Left cardiac atrium (tissue), 4 donors: ENCODE measurements at places on chromosomes 16 and 17. TPM values are rescaled to one million over a fixed set of nuclear protein-coding genes. Genes with fewer than 3 reads are reported as not detected.
A peak's percentile ranks its signal among the peaks of the same experiment; 100 is the strongest.

The RBBP6 gene
- 39.4 TPM for total RNA-seq

The SLFN12L gene
- total RNA-seq = 1.0 TPM

The PDP2 gene
- 6.8 TPM for total RNA-seq

The TP53TG3B gene
- not detected for total RNA-seq

The ADAD2 gene
- not detected for total RNA-seq

The SPNS2 gene
- 23.4 TPM for total RNA-seq

The SEZ6L2 gene
- 0.82 TPM for total RNA-seq

The CAMTA2 gene
- total RNA-seq = 35.5 TPM

The GDPD1 gene
- total RNA-seq = 2.0 TPM

- no peak for DNase-seq
Measured at GRCh38 chr17:27919079-27919478, 25.9 kb upstream of the LYRM9 start.

DNA sequence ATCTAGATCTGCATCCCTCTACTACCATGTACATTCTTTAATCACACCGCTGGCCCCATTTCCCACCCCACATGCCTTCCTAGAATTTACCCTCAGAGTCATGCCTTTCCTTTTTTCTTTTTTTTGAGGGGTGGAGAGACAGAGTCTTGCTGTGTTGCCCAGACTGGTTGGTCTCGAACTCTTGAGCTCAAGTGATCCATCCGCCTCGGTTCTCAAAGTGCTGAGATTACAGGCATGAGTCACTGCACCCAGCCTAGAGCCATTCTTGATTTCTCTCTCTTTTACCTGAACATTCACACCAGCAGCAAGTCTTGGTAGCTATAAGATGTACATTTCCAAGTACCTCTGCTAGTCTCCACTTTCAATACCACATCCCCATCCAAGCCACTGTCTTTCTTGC lies 2.1 kb downstream of the PAGR1 start:
- no peak for DNase-seq

DNA sequence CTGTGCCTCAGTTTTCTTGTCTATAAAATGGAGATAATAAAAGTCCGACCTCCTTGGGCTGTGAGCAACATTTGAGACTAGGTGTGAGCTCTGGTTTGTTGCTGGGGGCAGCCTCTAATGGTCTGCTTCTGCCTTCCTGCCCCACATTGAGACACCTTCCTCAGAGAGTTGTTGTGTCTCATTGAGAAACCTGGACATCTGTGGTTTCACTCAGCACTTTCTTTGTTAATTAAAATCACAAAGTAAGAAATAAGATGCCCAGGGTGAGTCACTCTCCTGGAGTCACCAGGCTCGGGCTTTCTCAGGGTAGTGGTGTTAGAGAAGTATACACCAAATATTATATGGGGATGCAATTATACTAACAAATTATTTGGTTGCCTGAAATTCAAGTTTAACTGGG lies 389.2 kb upstream of the SALL1 start:
- DNase-seq = no peak

DNA sequence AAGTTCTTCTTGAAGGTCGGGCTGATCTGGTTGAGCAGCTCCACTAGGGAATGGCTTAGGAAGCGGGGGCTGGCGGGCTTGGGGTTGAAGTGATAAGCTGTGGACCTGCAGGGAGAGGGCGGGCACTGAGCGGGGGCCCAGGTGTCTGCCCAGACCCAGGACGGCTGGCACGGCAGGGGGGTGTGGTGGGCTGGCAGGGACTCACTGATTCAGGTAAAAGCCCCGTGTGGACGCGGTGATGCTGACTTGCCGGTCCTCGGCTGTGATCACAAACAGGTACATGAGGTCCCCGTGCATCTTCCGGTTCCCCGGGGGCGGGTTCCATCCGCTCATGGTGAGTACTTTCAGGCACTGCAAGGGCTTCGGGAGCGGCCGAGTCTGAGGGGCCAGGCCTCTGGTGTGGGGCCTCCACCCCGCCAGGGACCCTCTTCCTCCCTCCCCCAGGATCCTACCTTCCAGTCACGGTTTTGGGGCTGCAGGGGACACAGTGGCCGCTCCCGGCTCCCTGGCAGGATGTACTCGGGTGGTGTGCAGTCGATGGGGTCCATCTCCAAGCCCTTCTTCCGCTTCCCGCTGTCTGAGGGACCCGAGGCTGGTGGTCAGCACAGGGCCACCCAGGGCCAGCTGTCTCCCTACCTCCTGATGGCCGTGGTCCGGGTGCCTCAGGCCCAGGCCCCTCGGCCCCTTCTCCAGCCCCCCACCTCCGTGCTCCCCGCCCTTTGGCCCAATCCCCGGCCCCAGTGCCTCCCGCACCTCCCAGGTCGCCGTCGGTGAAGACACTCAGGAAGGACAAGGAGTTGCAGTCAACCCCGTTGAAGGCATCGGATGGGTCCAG lies 10.2 kb downstream of the CLUH start:
- no peak for DNase-seq

DNA sequence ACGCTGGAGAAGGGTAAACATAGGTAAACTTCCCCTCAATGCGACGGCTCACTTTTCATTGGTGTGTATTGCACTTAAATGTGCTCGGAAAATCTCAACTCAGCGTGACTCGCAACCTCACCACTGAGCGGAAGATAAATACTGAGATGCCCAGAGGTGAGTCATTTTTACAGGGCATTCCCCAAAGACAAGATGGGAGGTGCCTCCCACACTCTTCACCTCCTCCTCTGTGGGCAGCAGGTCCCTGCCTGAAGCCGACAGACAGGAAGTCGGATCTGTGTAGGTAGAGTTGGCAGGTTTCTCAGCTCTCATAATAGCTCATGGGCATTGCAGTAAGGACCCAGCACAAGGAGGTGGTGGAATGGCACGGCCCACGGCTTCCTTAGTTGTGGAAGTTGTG lies 274.6 kb upstream of the HSBP1 start:
- no peak for DNase-seq

GRCh38 chr16:23940111-23940510 lies 104.3 kb downstream of the PRKCB start:
- DNase-seq = no peak

DNA sequence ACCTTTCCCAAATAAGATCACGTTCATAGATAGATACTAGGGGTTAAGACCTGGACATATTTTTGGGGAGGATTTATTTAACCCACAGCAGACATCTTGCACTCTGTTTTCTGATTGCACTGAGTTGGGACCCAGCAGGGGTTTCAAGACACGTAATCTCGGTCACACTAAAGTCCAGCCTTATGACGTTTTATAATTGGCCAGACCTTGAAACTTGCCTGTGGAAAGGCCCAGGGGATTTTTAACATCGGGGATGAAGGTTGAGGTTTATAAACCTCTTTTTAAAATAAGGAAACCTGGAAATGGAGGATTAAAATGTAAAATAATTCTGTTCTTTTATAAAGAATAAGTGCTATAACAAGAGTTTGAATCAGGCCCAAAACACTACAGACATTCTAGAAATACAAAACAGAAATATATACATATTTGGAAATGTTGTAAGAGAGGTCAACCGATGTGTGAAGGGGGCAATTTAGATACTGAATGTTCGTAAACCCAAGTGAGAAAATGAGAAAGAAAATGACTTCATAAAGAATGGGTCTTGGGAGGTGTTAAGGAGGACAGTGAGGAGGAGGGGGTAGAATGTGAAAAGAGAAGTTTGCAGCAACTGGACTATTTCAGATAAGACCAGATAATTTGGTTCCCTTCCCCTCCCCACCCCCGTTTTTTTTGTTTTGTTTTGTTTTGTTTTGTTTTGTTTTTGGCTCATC lies 61.1 kb upstream of the NOL11 start:
- no peak for DNase-seq

DNA sequence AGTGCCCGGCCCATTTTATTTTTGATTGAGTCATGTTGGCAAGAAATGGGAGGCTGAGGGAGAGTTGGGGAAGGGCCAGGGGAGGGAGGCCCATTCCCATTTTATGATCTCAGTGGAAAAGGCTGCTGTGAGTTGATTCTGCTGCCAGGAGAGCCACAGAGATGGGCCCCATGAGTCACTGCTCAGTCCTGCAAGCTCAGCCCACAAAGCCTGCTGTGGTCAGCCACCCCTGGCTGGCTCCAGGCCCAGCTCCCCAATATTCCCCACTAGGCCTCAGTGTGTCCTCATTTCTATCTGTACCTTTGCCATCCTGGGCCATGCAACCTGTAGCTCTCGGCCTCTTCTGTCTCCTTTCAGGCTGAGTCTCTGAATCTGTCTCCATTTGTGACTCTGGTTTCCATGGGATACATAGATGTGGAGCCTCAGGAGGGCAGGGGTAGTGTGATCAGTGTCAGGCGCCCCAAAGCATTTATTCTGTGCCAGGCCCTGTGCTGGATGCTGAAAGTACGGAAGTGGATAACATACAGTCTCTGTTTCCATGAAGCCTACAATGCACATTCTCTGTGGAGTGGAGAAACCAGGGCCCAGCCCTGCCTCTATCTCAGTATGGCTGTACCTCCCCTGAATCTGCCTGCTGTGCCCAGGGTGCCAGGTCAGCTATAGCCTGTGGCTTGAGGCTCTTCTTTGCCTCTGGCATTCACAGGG lies 1.9 kb upstream of the PLEKHG4 start:
- DNase-seq = peak; percentile 67

- DNase-seq = no peak
Measured at GRCh38 chr16:59260892-59261291, 526.8 kb upstream of the GOT2 start.

DNA sequence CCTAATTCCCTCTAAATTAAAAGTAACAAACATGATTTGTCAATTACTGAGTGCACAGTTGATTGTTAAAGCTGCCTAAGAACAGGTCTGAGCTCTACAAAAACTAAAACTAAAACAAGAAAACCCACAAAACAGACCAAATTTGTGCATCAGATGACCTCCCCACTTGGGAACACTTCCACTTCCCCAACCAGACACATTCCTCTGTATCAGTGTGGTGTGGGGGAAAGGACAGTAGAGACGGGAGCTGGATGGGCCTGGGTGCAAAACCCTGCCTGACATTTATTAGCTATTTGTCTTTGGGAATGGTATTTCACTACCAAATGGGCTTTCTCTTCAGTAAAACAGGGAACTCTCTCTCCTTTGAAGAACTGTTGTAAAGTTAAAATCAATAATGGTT lies 29.8 kb downstream of the STAT3 start:
- DNase-seq = no peak

GRCh38 chr17:45925311-45925710 lies 31.0 kb downstream of the MAPT start:
- no peak for DNase-seq

- DNase-seq = no peak
Measured at GRCh38 chr17:37050920-37051319, 102.2 kb downstream of the AATF start.

DNA sequence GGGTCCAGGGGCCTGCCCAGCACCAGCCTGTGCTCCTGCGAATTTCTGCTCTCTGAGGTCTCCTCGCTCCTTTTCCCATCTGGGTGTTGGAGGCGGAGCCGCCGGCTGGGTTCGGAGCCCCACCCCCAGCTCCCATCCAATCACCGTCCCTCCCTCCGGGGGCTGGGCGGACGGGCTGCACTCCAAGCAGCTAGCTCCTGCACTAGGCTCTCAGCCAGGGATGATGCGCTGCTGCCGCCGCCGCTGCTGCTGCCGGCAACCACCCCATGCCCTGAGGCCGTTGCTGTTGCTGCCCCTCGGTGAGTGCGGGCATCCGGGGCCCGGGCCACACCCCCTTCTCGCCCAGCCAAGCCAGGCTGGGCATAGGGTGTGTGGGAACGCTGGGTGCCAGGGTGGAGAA lies at the start of gene NRN1L:
NRN1L (plus strand) TSS at position 202 of the 400 bp plus-strand sequence; CDS start at position 221, 19 bp downstream.
- peak; percentile 92 for DNase-seq

DNA sequence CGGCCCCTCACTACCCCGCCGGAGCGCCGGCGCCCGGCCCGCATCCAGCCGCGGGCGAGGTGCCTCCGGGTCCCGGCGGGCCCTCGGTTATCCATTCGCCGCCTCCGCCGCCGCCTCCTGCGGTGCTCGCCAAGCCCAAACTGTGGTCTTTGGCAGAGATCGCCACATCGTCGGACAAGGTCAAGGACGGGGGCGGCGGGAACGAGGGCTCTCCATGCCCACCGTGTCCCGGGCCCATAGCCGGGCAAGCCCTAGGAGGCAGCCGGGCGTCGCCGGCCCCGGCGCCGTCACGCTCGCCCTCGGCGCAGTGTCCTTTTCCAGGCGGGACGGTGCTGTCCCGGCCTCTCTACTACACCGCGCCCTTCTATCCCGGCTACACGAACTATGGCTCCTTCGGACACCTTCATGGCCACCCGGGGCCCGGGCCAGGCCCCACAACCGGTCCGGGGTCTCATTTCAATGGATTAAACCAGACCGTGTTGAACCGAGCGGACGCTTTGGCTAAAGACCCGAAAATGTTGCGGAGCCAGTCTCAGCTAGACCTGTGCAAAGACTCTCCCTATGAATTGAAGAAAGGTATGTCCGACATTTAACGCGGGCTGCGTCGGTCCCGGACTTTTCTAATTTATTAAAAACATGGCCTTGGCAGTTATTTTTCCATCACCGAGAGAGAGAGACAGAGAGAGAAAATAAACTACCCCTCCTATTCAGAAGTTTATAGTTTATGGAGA lies 2.8 kb downstream of the IRX5 start:
- DNase-seq = no peak

DNA sequence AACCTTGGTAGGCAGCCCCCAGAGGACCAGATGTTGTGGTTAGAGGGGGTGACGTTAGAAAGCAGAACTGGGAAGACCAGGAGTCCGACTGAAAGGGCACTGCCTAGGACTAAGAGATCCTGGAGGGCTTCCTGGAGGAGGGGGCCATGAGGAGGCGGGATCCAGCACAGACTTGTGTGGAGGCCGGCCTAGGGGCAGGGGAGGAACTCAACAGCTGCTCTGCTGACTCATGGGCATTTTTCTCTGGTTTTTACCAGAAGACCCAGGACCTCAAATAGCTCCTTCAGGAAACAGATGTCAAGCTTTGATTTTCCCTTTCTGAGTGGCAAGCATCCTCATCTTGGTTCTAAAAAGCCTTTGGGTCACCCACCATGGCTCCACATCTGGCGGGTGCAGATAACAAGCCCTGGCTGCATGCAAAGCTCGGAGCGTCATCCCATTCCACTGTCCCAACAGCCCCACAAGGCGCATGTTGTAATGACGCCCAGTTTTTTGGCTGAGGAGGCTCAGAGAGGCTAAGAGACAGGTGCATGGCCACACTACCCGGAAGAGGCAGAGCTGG lies 29.0 kb downstream of the IL21R start:
- DNase-seq = no peak

DNA sequence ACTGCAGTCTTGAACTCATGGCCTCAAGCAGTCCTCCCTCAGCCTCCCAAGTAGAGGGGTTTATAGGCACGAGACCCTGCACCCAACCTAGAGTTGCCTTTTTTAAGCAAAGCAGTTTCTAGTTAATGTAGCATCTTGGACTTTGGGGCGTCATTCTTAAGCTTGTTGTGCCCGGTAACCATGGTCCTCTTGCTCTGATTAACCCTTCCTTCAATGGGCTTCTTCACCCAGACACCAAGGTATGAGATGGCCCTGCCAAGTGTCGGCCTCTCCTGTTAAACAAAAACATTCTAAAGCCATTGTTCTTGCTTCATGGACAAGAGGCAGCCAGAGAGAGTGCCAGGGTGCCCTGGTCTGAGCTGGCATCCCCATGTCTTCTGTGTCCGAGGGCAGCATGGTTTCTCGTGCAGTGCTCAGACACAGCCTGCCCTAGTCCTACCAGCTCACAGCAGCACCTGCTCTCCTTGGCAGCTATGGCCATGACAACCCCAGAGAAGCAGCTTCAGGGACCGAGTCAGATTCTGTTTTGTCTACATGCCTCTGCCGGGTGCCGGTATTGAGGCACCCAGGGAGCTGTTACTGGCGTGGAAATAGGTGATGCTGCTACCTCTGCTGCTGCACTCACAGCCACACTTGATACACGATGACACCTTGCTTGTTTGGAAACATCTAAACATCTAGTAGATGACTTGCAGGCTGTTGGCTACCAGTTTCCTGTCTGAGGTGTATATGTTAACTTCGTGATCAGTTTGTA lies 3.3 kb downstream of the RPL13 start:
- DNase-seq = no peak
